ENCODE measurements at places on chromosomes 4 and X.

GRCh38 chr4:93334003-93334402 lies 494.6 kb upstream of the ATOH1 start:
- no peak for DNase-seq

- no peak for DNase-seq
These were observed 44.0 kb upstream of the MXD4 start for GRCh38 chr4:2305766-2306501.

- no peak for DNase-seq
These were observed 8.8 kb downstream of the CHST7 start for GRCh38 chrX:46582325-46582724.

GRCh38 chr4:174286870-174287269 lies 3.2 kb downstream of the CEP44 start:
- no peak for DNase-seq

DNA sequence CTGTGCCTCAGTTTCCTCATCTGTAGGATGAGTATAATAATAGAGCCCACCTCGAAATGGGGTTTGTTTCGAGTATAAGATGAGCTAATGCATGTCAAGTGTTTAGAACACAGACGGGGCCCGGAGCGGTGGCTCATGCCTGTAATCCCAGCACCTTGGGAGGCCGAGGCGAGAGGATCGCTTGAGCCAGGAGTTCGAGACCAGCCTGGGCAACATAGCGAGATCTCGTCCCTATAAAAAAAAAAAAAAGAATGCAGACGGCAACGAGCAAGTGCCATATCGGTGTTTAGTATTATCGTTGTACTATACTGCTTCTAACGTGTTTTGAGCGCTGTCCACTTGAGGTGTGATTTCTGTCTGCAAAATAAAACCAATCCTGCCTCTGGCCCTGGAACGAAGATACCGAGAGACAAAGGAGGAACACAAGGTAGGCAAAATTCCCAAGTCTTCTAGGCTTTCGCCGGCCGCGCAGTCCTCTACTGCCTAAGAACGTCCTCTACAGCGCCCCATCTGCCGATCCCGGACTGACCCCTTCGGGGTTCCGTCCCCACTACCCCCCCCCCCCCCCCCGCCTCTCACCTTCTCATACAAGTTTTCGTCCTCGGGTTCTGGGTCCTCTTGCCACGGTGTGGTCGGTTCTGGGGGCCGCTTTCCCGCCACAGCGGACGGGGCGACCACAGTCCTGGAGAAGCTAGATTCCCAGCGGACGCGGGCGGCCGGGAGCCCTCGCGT lies 442 bp downstream of the NDUFB11 start:
- DNase-seq = no peak

GRCh38 chrX:154486396-154487207 lies at the start of gene UBL4A:
TSS of gene UBL4A (minus strand) at chrX:154486615. CDS start at chrX:154486584, 31 bp downstream.
- no peak for DNase-seq

Data from stimulated activated CD8-positive, alpha-beta memory T cell treated with anti-CD3 and anti-CD28 coated beads, Interleukin-4, amount 100 ng/mL, for 1 hour (primary cell).